NCI-H69 (cell line): ENCODE measurements at places on chromosomes 5 and 9.

DNA sequence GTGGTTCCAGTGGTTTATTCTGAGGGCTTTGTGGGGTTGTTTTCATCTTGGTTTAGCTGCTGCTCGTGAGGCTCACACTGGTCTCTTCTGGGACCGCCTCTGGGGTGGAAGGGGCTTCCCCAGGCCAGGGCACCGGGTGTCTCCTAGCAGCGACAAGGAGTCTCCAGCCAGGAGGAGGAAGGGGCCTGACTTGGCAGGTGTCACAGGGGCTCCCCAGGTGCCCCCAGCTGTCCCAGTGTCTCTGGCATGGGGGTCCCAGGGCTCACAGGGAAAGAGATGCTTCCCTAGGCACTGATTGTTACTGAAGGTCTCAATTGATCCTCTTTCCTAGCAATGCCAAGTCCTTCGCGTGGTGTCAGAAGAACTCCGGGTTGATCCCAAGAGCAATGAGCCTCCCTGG, 241.1 kb upstream of the IRX4 start:
- no peak for DNase-seq

DNA sequence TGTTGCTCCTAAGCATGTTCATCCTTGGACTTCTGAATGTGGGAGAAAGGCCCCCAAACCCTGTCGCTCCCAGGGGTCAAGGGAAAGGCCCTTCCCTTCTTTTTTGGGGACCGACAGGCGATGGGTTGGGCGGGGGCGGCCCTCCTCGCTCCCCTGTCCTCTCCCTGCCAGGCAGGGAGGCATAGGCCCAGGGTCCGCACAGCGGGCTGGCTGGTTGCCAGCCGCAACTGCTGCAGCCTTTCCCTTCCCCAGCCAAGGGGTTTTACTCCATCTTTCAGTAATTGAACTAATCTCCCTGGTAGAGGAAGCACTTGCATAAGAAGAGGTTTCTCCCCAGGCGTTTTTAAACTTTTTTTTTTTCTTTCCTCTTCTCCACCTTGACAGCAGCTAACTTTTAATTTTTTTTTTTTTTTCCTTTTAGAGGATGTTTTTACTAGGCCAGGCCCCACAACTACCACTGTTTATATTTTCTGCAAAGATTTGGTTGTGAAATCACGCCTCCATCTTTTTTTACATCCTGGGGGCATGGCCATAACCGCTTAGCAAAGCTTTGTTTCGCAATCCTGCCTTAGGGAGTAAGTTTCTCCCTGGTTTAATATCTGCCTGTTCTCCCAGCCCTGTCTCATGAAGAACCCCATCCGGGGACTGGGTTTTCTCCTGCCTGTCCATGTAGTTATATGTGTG, 216.9 kb upstream of the ZNF608 start:
- peak; percentile 57 for DNase-seq

DNA sequence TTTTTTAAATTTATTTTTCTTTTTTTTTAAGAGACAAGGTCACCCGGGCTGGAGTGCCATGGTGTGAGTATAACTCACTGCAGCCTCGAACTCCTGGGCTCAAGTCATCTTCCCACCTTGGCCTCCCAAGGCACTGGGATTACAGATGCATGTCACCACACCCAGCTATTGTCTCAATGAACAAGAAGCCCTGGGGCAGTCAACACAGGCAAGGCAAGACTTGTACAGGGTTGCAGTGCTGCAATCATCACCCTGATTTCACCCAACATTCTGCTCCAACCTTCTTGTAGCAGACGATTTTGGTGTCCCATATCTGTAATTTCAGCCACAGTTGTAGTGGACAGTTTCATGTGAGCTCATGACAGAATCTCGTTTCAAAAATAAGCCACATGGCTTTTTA, 205.8 kb upstream of the KIF2A start:
- DNase-seq = peak; percentile 76

GRCh38 chr5:2427983-2428382, 323.5 kb downstream of the IRX2 start:
- no peak for DNase-seq

DNA sequence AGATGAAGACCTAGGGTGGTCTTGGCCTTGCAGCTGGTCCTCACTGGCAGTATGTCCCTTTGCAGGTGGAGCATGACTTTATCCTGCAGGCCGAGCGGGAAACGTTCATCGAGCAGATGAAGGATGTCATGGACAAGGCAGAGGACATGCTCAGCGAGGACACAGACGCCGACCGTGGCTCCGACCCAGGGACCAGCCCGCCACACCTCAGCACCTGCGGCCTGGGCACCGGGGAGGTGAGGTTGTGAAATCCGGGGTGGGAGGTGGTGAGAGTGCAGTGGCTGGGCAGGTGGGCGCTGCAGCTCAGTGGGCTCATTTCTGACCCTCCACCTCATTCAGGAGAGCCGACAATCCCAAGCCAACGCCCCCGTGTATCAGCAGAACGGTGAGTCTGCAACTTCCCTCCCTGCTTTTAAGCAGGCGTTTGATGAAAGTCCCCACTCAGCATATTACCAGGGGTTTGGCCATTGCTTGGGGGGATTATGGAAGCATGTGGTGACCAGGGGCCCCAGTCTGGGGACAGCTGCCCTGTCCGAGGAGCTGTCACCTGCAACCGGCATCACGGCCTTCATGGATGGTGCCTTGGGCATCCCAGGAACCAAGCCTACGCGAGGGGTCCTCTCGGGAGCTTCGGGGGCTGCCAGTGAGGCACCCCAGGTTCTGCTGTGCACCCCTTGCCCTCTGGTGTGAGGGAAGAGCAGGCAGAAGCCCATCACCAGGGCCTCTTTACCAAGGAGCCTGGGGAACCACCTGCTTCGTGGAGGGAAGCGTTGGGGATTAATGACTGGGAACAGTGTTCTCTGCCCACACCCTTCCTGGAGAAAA, 84.0 kb downstream of the WNK2 start:
- peak; percentile 43 for DNase-seq

DNA sequence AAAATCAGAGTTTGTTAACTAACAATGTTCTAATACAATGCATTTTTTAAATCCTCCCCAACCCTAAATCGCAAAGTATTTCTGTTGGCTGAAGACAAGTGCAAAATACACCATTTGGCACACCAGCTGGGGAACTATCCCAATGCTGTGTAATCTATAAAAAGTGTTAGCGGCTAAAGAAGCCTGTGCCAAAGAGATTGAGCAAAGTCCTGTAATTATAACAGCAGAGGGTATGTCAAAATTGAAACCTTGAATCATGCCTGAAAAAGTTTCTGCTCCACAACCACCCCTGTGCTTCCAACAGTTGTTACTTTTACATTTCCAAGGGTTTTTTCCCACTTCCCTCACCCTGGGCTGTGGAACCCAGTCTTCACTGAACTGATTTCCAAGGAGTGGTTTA, 83.1 kb upstream of the PLPP6 start:
- peak; percentile 40 for DNase-seq

- DNase-seq = no peak
Measured at GRCh38 chr5:169814522-169814921, 165.8 kb downstream of the INSYN2B start.

DNA sequence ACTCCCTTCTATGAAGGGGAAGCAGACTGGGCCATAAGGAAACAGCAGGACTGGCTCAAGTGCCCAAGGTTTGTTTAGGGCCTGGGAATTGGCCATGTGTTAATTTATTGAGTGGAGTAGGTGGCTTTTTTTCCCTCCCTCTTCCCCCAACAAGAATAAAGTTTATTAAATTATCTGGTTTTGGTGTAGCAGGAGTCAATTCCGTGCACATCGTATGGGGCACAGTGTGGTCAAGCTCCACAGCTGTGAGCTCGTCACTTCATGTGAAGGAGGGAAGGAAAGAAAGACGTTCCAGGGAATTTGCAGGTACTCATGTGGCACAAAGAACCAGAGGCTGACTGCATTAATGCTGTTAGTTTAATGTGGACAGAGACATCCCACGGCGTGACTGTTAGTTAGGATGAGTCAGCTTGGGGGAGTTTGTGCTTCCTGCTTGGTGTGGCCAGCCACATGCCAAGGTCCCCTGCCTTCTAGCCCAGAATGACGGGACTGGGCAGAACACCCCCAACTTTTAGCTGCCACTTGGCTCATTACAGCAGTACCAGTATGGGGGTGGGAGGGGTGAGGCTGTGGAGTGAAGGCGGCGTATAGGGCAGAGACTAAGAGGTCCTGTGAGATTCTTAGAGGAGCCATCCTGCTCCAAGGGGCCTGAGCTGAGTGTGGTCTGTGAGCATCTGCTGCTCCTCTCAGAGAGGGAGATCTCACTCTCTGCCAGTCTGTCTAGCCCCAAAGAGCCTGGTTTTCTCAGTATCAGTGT, 33.2 kb downstream of the CSF1R start:
- no peak for DNase-seq

GRCh38 chr5:158998793-158999325, 100.9 kb downstream of the EBF1 start:
- DNase-seq = no peak

DNA sequence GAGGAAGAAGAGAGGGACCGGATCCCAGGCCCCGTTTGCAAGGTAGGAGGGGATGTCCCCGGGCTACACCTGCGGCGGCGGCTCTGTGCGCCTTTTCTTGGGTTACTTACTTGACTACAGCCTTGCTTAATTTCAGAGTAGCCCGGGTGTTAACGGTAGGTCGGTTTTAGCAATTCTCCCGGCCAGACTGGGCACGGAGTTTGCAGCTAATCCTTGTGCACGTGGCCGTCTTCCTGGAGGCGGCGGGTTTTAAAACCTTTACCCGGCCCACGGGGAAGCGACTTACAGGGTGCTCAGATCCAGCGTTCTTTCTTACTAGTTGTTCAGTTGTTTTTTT, 313 bp downstream of the BRIX1 start:
- peak; percentile 59 for DNase-seq

DNA sequence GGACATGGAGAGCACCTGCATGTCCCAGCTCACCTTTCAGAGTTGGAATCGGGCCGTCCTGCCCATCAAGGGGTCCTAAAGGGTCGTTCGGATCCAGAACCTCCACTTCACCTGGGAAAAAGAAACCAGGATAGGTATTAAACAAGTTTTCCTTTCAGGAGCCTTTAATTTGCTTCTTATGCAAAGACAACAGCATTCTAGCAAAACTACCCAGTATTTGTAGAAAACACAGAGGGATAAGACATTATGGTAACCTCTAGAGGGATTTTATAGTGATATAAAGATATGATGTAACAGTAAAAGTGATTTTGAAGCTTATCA, 174.4 kb downstream of the ROR2 start:
- no peak for DNase-seq

DNA sequence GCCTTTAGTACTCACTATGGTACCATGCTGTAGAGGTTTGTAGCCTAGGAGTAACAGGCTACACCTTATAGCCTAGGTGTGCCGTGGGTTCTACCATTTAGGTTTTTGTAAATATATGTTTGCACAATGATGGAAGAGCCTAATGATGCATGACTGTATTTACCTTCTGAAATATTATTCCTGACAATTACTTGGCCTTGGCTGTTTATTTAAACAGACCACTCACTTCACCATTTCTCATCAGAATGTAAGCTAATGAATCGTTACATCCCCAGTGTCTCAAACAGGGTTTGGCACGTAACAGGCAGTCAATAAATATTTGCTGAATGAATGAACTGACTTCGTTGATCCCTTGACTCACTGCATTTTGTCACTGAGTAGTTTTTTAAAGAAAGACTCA, 93.1 kb downstream of the MED27 start:
- peak; percentile 98 for DNase-seq

DNA sequence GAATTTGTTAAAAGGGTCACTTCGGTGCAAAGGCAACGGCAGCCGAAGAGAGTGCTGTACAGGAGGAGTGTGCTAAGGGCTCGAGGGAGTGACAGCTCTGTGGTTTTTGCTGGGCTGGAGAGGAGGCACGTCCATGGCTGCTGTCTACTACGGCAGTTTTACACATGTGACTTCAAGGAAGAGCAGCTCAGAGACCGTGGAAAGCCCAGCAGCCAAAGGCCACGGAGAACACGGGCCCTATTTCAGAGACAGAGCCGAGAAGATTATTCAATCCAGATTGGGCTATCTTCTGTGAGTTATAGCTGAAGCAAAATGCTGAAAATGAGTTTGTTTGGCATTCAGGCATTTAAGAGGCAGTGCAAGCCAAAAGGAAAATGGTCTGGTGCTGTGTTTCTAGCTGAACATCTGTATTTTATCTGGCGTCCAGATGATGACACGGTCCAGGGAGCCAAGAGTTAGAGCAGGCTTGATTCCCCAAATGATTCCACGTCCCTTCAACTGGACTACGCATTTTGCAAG, 96.4 kb downstream of the RFK start:
- DNase-seq = no peak
